ENCODE measurements at places on chromosomes 5 and 9.
A peak's percentile ranks its signal among the peaks of the same experiment; 100 is the strongest.

- DNase-seq = no peak
Observed at GRCh38 chr9:112075009-112075378, 100.1 kb downstream of the SUSD1 start.

GRCh38 chr5:54610197-54610944 is 92.8 kb downstream of the SNX18 start:
- peak; percentile 69 for DNase-seq

DNA sequence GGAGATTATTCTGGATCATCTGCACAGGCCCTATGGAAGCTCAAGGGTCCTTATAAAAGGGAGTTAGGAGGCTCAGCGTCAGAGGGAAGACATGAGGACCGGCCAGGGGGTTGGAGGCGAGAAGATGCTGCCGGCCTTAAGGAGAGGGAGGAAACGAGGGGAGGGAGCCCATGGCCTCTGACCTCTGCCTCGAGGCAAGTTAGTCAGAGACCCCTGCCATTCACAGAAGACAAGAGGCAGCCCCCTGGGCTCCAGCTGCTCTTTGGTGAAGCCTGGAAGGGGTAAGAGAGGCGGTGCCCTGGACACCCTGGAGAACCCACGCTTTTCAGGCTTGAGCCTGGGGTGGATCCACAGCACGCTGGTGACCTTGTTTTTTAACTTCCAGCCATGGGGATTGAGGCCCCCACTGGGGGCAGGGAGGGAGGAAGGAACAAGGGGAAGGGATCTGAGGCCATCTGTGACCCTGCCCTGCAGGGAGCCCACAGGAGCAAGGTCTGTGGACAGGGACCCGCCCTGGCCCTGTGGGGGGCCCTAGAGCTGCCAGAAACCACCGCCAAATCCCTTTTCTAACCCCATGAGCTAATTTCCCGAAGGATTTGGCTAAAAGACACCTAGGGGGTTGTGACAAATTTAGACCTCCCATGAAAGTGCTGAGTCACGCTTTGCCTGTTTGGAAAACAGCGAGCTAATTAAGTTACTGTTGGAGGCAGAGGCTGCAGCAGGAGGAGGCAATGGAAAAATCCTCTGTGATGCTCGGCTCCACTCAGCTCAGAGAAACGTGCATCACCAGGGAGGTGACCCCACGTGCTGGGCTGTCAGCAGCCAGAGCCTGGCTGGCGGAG is 49.7 kb downstream of the OLFM1 start:
- no peak for DNase-seq

DNA sequence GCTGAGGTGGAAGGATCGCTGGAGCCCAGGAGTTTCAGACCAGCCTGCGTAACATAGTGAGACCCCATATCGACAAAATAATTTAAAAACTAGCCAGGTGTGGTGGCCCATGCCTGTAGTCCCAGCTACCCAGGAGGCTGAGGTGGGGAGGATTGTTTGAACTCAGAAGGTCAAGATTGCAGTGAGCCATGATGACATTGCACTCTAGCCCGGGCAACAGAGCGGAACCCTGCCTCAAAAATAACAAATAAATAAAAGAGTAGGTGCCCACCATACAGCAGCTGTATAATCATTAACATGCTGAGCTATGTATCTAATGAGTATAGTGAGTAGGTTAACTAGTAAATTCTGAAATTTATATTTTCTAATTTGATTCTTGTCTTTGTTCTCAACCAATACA is 11.0 kb upstream of the ATP6V0E1 start:
- DNase-seq = no peak

- DNase-seq = no peak
Observed at GRCh38 chr5:178765753-178766300, 35.4 kb upstream of the ZNF354A start.

DNA sequence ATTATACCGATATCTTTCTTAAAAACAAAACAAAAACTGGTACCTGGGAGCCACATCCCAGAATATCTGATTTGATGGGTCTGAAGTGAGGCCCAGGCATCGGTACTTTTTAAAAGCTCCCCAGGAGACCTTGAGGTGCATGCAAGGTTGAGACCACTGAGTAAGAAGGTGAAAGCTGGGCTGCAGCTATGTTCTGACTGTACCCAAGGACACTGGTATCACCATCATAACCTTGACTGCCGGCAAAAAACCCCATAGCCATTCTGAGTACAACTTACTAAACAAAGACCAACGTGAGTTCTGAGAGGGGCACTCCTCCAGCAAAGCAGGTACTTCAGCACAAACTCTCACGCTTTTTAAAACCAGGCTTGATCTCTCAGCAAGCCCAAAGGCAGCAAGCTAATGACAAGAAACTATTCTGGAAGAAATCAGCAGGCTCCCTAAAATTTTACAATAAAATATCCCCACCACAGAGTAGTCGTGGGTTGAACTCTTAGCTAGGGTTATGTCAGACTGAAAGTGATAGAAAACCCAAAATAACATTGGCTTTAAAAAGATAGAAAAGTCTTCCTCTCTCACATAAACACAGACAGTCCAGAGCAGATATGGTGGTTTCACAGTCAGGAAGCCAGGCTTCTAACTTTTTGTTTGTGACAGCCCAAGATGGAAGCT is 263.9 kb downstream of the SAXO1 start:
- DNase-seq = no peak

GRCh38 chr9:71637375-71637774 is 130.9 kb downstream of the CEMIP2 start:
- DNase-seq = no peak

- DNase-seq = no peak
Observed at GRCh38 chr9:18543406-18544192, 69.6 kb downstream of the ADAMTSL1 start.

GRCh38 chr5:170643591-170643990 is 139.8 kb downstream of the KCNIP1 start:
- DNase-seq = no peak

GRCh38 chr9:34025062-34025461 is 23.6 kb downstream of the UBAP2 start:
- no peak for DNase-seq

GRCh38 chr5:150159741-150160179 is 4.1 kb upstream of the PDGFRB start:
- DNase-seq = peak; percentile 90

DNA sequence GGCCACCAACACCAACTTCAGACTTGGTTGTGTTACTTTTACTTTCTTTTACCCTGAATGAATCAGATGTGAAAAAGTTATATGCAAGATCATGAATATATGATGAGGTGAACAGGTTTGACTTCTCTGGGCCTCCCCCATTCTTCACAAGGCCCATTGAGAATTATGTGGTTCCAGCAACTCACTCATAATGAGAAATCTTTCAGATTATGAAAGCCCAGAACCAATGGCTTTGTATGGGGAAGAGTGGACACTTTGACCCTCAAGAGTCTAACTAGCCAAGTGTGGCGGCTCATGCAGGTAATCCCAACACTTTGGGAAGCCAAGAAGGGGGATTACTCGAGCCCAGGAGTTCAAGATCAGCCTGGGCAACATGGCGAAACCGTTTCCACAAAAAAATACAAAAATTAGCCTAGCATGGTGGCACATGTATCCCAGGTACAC is 16.1 kb upstream of the LNPEP start:
- DNase-seq = no peak

DNA sequence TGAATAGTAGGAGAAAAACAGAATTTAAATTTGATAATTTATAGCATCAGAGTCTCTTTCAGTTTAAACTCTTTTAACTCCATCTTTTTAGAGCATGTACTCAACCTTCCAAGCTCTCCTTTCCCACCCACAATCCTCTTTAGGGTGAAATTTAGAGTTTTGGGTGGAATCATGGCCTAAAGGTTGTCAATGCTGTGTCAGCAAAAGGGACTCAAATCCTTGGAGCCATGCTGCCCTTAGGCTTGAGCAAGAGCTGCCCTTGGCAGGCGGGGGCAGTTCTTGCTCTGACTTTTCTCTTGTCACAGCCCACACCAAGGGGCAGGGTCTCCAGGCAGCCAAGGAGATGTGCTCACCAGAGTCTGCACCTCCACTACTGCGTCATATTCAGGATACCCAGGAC is 102.4 kb downstream of the MTX3 start:
- DNase-seq = no peak

DNA sequence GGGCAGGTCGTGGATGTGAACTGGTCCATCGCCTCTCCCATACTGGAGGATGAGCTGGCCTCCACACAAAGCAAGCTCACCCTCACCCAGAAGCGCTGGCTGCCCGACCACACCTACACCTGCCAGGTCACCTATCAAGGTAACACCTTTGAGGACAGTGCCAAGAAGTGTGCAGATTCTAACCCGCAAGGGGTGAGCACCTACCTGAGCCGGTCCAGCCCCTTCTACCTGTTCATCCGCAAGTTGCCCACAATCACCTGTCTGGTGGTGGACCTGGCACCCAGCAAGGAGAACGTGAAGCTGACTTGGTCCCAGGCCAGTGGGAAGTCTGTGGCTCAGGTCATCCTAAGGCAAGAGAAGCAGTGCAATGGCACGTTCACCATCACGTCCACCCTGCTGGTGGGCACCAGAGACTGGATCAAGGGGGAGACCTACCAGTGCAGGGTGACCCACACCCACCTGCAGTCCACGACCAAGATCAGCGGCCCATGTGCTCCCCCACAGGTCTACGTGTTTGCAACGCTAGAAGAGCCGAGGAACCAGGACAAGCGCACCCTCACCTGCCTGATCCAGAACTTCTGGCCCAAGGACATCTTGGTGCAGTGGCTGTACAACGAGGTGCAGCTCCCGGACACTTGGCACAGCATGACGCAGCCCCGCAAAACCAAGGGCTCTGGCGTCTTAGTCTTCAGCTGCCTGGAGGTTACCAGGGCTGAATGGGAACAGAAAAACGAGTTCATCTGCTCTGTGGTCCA is 71.3 kb downstream of the INSL6 start:
- DNase-seq = no peak

DNA sequence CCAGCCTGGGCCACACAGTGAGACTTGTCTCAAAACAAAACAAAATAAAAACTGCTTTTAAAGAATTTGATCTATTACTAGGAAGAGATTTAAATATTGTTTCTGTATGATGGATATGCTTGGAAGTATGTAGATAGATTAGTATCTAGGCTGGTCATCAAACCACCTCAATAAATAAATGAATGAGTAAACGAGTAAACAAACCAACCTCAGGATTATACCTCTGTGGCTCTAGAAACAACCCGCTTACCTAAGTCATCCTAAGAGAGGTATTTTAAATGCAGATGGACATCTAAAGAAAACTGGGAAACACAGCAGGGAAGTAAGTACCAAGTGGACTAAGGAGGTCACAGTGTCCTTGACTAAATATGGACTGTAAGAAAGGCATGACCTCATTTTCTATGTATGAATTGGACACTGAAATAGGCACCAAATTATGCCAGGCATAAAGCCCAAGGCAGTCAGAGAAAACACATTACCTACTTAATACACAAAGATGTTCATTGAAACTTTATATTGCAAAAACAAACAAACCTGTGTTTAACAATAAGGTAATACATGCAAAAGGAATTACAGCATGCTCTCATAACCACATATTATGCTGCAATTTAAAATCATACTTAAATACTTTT is 7.3 kb downstream of the ANKH start:
- no peak for DNase-seq

DNA sequence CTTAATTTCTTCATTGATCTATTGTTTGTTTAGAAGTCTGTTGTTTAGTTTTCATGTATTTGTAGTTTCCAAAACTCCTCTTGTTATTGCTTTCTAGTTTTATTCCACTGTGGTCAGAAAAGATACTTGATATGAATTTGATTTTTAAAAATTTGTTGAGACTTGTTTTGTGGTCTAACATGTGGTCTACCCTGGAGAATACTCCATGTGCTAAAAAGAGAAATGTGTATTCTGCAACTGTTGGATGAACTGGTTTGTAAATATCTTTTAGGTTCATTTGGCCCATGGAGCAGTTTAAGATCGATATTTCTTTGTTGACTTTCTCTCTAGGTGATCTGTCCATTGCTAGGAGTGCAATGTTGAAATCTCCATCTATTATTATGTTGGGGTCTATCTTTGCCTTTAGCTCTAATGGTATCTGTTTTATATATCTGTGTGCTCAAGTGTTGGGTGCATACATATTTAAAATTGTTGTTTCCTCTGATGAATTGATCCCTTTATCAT is 150.6 kb upstream of the ATP10B start:
- no peak for DNase-seq

GRCh38 chr9:112757282-112757883 is 6.8 kb downstream of the SNX30 start:
- DNase-seq = no peak

DNA sequence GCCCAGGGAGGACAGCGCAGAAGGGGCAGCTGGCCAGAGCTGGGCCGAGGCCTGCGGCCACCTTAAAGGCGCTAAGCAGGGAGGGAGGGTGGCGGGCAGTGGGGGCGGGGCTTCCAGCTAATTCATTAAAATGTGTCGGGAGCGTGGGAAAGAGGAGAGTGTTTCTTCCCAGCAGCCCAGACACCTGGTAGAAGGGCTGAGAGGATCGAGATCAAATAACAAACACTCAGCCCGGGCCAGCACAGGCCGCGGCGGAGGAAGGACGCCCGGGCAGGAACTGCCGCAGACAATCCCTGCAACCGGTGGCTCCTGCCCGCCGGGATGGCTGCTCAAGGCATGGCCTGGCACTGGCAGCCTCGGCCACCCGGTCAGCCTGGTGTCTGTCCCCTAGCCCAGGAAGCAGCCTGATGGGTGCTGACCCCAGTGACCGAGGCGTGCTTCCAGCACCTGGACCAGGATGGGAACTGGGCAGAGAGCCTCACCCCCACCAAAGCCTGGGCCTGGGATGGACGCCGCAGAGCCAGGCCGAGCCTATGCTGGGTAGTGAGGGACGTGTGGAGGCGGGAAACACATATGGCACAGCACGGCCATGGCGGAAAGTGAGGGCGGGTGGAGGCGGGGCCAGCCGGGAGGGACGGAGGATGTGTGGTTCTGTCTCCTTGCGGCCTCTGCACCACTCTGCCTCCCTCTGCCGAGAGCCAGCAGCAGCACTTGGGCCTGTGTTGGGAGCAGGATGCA is 3.2 kb upstream of the NRARP start:
- DNase-seq = no peak

GRCh38 chr9:130895481-130896232 is 955 bp downstream of the QRFP start:
- no peak for DNase-seq

- DNase-seq = no peak
Observed at GRCh38 chr5:7478459-7478858, 82.5 kb downstream of the ADCY2 start.

DNA sequence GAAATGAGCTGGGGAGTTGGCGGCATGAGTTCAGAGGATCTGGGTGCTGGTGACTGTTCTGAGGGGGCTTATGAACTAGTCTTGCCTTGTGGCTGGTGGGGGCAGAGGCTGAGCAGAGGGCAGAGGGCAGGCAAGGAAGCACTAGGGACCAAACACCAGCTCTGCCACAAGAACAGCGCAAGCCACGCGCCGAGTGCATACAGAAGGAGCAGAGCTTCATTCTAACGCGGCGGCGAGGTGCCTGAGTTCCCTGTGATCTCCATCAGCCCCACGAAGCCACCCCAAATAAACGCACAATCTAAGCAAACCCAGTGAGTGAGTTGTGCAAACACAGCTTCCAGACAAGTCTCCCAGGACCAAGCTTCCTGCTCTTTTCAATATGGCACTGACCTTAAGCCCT is 110.6 kb upstream of the ALDH1B1 start:
- no peak for DNase-seq

GRCh38 chr5:147813696-147814095 is 17.8 kb downstream of the SPINK1 start:
- DNase-seq = no peak

GRCh38 chr5:130032807-130033206 is 128.5 kb downstream of the CHSY3 start:
- no peak for DNase-seq

Measured in KBM-7 (cell line).